CD4-positive, alpha-beta T cell treated with Interleukin-17A for 4 hours (primary cell): ENCODE measurements at places on chromosomes 5 and 9.

GRCh38 chr9:21267485-21268346 lies 27.9 kb upstream of the IFNA14 start:
- DNase-seq = no peak

- no peak for DNase-seq
Measured at GRCh38 chr5:92977846-92978540, 603.0 kb downstream of the NR2F1-AS1 start.

DNA sequence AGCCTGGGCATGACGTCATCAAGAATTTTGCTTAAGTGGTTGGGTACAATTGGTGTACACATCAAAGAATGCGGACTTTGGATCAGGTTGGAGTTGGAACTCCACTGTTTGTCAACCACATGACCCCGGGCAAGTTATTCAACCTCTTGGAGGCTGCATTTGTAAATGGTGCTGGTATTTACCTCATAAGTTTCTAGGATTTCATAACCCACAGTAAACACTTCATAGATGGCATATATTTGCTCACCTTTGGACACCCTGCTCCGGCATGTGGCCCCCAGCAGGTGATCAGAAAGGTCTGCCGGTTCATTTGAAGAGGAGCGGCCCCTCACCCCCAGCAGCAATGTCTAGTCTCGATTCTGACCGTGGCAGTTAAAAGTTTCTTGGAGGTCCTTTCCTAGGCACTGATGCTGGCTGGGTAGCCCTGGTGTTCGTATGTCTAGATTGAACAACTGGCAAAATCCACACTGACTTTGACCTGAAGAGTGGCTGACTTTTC lies 60.6 kb downstream of the IL6ST start:
- no peak for DNase-seq

DNA sequence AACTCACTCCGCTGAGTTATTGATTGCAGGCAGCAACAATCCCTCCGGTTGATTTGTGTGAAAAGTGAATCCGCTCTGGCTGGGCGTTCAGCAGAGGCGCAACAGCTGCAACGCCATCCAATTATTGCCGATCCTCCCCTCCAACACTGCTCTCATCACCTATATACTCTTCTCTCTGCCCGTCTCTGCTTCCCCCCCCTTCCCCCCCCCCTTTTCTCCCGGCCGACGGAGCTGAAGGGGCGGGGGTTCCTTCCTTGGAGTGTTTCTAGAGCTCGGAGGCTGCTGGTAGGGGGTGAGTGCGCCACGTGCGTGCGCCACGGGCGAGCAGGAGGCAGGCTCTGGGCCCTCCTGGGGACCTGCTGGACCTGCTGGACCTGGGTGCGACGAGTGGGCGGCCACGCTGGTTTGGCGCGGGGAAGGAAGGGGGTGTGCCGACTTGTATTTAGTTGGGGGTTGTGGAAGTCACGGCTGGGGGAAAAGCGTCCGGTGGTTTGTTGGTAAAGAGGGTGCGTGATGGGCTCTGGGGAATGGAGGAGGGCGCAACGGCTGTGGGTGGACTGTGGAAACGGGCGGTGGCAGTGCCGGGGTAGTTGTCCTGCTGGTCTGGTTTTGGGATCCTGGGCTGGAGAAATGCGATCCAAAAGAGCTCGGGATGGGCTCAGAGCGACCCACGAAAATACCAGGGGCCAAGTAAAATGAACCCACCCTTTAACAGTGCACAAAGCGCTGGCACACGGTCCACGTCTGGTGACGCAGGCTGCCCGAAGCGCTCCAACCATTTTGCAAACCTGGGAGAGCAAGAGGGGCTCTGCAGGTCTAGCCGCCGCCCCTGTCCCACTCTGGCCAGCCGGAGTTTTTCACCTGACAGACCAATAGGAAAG lies 6.4 kb upstream of the MEF2C start:
- no peak for DNase-seq

- DNase-seq = no peak
Measured at GRCh38 chr5:54828151-54828550, 157.2 kb downstream of the ESM1 start.

GRCh38 chr9:447230-448025 lies 232.8 kb downstream of the DOCK8 start:
- DNase-seq = peak; percentile 73

- DNase-seq = peak; percentile 29
Measured at GRCh38 chr5:39201160-39201780, 18.1 kb downstream of the FYB1 start.

GRCh38 chr5:78328585-78329173 lies 31.7 kb upstream of the SCAMP1 start:
- no peak for DNase-seq

DNA sequence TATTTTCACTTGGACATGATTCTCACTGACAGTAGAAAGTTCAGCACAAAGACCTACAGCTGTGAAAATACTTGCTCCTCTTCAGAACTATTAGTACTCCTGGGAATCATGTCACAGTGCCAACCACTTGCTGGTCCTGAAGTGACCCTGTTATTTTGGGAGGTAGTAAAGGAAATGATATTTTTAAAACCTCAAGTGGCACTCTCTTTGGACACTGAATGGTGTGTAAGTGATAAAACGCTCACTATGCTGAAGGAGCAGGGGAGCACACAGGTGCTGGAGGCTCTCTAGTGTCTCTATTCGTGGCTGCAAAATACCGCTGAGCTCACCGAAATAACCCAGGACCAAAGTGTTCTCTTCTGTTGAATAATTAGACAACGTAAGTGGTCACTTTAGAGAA lies 76.9 kb upstream of the SPATA31D4 start:
- no peak for DNase-seq

DNA sequence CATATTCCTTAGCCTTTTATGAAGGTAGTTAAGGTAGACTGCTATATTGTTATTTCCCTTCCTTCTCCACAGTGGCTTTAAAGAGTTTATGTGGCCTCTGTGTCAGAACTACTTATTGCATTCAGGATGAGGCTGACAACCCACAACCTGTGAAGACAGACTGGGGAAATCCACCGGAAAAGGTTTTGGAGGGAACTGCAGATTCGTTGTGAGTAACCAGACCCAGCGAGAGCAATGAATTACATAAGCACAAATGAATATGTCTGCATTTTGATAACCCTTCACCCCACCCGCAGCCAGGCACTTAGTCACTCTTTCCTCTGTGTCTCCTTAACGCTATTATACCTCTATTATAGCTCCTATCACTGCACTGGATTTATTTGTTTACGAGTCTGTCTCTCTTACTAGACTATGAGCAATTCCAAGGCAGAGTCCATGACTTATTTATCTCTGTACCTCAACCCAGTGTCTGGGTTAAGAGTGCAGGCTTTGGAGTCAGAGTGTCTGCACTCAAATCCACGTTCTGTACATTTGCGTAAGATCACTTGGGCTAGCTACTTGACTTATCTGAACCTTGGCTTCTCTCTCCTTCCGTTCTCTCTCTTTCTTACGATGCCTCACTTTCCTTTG lies 19.2 kb downstream of the KCTD16 start:
- peak; percentile 82 for DNase-seq

GRCh38 chr9:104783588-104783987 lies 19.7 kb downstream of the NIPSNAP3B start:
- DNase-seq = no peak

GRCh38 chr9:98972716-98973115 lies 29.0 kb downstream of the COL15A1 start:
- no peak for DNase-seq

DNA sequence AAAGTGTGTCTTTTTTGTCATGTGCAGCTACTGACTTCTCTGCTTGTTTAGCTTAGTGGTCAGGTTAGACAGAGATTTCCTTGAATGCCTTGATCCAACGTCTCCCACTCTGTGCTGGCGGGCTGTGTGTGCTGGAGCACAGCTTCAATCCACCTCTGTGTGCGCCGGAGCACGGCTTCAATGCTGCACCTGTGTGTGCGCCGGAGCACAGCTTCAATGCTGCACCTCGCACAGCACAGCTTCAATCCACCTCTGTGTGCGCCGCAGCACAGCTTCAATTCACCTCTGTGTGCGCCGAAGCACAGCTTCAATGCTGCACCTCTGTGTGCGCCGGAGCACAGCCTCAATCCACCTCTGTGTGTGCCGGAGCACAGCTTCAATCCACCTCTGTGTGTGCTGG lies 69.0 kb upstream of the PHYKPL start:
- DNase-seq = no peak

GRCh38 chr5:171467107-171467506 lies 47.7 kb downstream of the FGF18 start:
- no peak for DNase-seq

GRCh38 chr9:101618698-101619097 lies 23.9 kb upstream of the PPP3R2 start:
- DNase-seq = no peak

- DNase-seq = no peak
Measured at GRCh38 chr5:74762599-74762998, 4.3 kb downstream of the GFM2 start.

GRCh38 chr9:114777821-114778609 lies 27.8 kb downstream of the TNFSF15 start:
- DNase-seq = peak; percentile 51

- DNase-seq = no peak
Measured at GRCh38 chr5:159426694-159427093, 96.4 kb upstream of the IL12B start.

GRCh38 chr9:91197232-91198181 lies 164.2 kb downstream of the AUH start:
- no peak for DNase-seq

- DNase-seq = no peak
Measured at GRCh38 chr5:157085930-157086329, 22.9 kb downstream of the HAVCR2 start.

- DNase-seq = no peak
Measured at GRCh38 chr5:7412409-7412808, 16.5 kb downstream of the ADCY2 start.
